Activated CD8-positive, alpha-beta memory T cell treated with anti-CD3 and anti-CD28 coated beads, Interleukin-2, amount 50 U/mL, for 48 hours (primary cell): ENCODE measurements at places on chromosomes 4 and X.
A peak's percentile ranks its signal among the peaks of the same experiment; 100 is the strongest.

DNA sequence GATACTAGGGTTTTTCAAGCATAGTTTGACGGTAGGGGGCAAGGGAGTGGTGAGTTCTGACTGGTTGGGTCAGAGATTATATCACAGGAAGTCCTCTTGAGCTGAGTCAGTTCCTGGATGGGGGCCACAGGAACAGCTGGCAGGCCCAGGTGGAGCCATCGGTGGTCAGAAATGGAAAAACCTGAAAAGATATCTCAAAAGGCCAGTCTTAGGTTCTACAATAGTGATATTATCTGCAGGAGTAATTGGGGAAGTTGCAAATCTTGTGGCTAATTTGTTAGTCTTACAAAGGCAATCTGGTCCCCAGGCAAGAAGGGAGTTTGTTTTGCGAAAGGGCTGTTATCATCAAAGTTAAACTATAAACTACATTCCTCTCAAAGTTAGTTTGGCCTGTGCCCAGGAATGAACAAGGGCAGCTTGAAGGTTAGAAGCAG, 159.3 kb downstream of the PTCHD1 start:
- DNase-seq, result no peak

- no peak for DNase-seq
Measured at GRCh38 chr4:119604266-119604665, 24.3 kb downstream of the PDE5A start.

- DNase-seq, result no peak
Measured at GRCh38 chr4:110418641-110419040, 57.3 kb upstream of the ENPEP start.

- DNase-seq, result no peak
Measured at GRCh38 chr4:41835321-41835995, 86.9 kb upstream of the PHOX2B start.

DNA sequence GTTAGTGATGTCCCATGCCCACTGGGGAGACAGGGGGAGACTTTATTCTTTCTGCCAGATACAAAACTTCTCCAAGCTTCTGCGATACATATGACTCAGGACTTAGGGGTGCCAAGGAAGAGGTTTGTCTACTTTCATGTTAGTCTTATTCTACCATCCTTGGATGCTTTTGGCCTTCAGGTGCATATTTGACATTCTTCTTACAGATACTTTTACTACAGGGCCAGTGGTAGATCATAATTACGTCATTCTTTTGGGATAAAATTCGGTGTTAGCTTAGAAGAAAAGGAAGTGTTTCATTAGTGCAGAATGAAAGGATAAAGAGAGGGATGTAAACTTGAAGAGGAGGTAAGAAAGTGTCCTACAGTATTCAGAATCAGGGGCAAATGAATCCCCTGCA, 245.2 kb downstream of the THOC2 start:
- DNase-seq, result no peak

DNA sequence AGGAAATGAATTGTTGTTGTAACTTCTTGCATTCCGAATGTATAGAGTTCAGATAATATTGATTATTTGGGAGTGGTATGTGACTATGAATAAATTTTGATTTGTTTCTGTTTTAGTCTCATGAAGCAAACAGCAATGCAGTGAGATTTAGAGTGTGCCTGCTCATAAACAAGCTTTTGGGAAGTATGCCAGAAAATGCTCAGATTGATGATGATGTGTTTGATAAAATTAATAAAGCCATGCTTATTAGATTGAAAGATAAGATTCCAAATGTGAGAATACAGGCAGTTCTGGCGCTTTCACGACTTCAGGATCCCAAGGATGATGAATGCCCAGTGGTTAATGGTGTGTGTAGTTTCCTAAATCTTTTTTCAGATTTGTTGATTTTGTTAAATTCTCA, 2.0 kb downstream of the NCAPG start:
- no peak for DNase-seq

DNA sequence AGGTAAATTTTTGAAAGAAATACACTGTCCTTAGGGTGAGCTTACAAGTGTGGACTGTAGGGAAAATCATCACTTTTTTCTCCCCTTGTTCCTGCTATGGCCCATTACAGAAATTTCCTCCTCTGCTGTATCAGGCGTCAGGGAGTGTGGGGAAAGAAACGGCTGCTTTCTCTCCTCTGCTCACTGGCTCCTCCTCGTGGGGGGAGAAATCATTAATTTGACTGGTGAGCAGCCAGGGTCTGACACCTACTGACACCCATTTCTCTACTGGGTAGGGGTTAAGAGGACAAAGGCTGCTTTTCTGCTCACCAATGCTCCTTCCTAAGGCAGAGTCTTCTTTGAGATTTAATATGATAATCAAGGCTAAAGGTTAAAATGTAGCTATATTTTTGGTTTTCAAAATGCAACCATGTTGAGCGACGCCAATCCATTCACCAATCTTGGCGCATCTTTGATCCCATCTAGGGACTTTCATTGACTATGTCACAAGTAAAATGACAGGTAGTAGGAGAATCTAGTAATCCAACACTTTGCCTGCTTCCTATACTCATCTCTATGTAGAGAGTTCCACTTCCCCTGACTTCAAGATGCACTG, 25.1 kb downstream of the SETD7 start:
- peak; percentile 66 for DNase-seq

- DNase-seq, result no peak
Measured at GRCh38 chr4:27716693-27717430, 856.2 kb downstream of the STIM2 start.

DNA sequence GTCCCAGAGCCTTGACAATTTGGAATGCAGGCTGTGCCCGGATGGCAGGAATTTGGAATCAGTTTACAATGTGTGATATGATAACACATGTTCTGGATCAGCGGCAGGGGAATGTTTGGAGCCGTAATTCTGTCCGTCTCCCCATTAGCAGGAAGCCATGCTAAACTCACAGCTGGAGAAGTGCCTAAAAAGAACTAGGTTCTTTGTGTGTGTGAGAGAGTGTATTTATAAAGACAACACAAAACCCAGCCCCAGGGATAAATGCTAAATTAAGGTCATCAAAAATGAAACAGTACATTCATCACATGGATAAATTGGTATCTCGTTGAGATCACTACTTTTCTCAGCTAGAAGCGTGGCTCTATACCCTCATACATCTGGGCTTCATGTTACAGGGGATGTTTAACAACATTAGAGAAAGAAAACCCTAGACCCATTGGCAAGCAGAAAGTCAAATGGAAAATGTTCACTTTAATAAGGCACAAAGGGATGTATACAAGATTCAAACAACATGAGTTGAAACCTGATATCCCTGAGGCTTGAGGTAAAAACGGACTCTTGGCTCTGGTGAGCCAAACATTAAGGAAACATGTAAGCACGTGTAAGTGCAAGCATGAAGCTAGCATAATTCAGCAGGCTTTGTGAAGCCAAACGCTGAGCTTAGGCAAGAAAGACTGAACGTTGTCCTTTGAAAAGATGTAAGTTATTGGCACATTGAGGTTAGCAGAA, 18.0 kb upstream of the TMEM131L start:
- no peak for DNase-seq

- DNase-seq, result no peak
Measured at GRCh38 chr4:72326692-72327632, 242.1 kb downstream of the ADAMTS3 start.

- no peak for DNase-seq
Measured at GRCh38 chr4:57078685-57079521, 31.3 kb downstream of the IGFBP7 start.

- DNase-seq, result no peak
Measured at GRCh38 chrX:150478496-150479492, 89.6 kb upstream of the MTM1 start.

DNA sequence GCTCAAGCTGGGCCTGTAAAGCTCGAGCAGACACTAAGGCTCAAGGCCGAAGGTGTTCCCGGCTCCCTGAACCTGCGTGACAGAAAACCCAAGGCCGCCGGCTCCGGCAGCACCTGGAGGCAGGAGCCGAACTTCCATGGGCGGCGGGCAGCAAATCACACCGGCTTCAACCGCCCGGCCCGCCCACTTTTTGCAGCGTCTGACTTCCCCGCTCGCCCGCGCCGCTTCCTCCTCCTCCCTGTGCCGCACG, 940 bp upstream of the NSD2 start:
- peak; percentile 91 for DNase-seq

DNA sequence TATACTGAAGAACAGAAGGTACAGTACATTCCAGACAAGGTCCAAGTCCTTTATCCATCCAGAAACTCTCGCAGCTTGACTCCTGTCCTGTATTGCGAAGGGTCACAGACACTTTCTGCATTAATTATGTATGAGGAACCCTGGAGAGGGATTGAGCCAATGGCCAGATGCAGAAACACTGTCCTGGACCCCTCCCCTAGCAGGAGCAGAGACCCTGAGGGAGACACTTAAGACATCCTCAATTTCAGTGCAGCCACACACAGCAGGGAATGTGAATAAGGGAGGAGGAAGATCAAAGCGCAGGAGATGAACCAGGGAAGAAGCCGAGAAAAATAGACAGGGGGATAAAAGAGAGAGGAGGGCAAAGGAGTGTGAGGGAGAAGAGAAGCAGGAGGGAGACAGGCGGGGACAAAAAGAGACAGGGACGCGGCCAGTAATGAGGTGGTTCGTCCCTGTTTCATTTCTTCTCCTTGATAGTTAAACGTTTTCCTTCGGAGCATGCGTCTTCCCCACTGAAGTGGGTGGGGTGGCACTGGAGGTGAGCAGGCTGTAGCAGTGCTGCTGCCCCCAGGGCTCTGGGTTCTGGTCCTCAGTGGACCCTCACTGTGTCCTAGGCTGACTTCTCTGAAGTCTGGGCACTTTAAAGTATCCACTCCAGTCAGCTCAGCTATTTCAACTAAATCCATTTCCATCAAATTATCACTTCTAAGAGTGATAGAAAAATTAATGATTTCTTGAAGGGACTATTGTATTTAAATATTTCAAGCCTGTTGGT, 356.4 kb upstream of the NOCT start:
- DNase-seq, result no peak

- DNase-seq, result peak; percentile 54
Measured at GRCh38 chrX:4547213-4547836, 833.9 kb upstream of the PRKX start.

DNA sequence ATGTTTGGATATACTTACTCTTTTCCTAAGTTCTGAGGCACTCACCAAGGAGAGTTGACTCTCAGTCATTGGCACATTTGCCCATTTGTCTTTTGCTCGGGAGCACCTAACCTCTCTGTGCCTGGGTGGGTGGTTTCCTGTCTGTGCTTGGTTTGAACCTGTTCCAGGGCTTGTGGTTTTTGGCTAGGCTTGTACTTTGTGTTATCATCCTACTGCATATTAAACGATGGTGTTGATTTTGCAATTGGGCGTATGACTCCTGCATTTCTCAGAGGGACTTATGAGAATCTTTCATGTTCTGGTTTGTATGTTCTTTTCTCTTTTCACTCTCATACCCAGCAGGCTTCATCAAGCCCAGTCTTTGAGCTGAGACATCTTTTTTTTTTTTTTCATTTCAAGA, 161.7 kb downstream of the BTC start:
- DNase-seq, result no peak
